ENCODE measurements at places on chromosomes 4 and X.

DNA sequence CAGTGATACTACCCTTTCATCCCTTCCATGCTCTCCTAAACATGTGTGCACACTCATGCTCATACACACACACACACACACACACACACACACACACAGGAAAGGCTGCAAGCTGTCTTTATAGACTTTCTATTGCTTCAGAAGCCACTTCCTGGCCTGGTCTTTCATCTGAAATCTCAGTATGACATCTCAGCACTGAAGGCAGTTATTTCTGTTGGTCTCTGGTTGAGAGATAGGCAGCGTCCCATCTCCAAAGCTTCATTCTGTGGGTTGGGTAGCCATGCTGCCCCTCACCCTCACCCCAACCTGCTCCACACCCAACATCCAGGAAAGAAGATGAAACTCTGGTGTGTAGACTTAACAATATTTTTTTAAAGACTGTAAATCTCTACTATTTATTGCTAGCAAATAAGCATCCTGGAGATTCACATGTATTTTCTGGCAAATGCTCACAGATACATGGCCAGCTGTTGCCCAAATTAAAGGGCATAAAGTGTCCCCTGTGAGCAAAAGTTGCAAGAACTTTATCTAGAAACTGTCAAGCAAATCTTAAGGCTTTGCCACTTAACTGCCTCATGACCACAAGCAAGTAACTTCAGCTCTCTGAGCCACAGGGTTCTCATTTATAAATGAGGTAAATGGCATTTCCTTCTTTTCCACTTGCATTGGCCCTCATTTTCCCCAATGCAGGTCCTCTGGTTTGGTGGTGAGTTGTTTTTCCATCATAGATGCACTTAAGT is 189.8 kb upstream of the AFF2 start:
- H3K27ac ChIP-seq = no peak overlapping the region
- no peaks in the 10 kb centered on the region for H3K27me3 ChIP-seq
- no peaks in the 10 kb centered on the region for H3K36me3 ChIP-seq

GRCh38 chr4:55321707-55322264 is 24.3 kb upstream of the SRD5A3 start:
- peak; percentile 67 for DNase-seq
- H3K4me1 ChIP-seq = no peaks in the 10 kb centered on the region
- H3K27ac ChIP-seq = no peak overlapping the region
- no peaks in the 10 kb centered on the region for H3K36me3 ChIP-seq

DNA sequence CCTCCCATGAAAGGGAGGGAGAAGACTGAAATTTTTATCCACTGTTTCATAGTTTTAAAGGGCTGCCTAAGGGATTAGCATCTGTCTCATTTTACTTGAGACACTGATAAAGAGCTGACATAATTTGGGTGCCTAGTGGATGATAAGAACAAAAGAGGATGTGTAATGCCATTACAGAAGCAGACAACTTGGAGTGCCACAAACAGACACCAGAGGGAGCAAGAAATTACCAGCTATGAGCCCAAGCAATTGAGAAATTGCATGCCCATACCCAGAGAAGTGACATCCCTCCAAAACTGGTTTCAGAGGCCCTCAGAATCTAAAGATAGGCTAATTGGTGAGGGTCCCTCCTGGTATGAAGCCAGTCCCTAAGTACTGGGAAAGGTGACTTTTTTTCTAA is 38.5 kb upstream of the POU3F4 start:
- H3K4me3 ChIP-seq = no peak overlapping the region
- no peaks in the 10 kb centered on the region for H3K27me3 ChIP-seq
- H3K36me3 ChIP-seq = no peaks in the 10 kb centered on the region
- no peaks in the 10 kb centered on the region for H3K4me1 ChIP-seq

DNA sequence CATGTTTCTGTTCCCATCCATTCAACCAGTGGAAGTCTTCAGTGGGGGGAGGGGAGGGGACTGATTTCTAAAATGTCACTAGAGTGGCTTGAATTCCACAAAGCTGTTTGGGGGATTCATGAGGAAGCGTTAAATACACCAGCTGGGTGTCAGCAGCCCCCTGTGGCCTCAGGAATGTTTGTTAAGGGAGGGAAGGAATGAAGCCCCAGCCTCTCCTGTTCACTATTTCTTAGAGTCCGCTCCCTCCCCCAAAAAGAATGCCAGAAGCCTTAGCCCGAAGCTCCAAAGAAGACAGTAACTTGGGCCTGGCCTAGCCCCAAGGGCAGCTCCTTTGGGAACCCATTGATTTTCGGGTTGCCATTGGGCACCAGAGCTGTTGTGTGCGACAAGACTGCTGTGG is 3.3 kb downstream of the SHROOM2 start:
- H3K4me3 ChIP-seq = no peak overlapping the region
- peaks cover 33% of the 10 kb centered on the region for H3K27me3 ChIP-seq
- DNase-seq = no peak

DNA sequence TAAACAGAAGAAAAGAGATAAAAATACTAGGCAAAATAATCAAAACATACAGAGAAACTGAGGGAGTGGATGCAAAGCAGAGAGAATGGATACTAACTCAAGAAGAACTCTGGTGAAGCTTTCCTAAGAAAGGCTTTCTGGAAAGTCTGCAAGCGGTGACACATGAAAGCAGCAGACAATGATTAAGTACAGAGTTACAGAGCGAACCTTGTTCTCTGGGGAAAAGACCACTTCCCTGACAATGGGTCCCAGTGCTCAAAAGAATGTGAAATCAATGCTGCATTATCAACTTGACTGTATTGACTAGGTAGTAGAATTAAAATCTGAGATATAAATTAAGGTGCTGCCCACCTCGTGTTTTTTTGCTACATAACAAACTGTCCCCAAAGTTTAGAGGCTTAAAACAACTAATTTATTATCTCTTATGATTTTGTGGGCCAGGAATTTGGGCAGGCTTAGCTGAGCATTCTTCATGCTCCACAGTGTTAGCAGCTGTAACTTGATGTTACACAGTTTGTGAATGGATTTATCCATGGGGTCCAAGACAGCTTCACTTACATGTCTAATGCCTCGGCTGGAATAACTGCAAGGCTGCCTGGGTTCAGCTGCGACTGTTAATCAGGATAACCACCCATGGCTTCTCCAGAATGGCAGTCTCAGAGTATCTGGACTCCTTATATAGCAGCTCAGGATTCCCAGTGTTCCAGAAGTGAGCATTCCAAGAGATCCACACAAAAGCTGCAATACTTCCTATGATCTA is 106.9 kb upstream of the INPP4B start:
- H3K4me1 ChIP-seq = no peaks in the 10 kb centered on the region
- H3K4me3 ChIP-seq = no peak overlapping the region
- H3K27me3 ChIP-seq = no peaks in the 10 kb centered on the region
- no peak for DNase-seq
- no peak overlapping the region for H3K27ac ChIP-seq

DNA sequence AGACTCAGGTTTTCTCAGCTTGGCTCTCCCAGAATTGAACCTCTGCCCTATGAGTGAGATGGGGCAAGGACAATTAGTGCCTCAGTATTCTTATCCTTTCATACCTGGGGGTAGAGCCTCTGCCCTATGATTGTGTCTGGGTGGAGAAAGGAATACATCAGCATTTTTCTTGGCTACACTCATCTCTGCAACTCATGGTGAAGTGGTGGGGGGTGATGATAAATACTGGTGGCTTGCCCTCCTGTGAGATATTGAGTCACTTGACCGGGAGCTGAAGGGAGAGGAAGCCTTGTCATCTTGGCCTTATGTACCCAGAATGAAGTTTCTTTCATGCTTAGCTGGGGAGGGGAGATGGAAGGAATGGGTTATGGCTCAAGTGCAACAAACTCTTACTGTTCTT is 71.3 kb upstream of the ENOX2 start:
- no peak overlapping the region for H3K27ac ChIP-seq
- no peak overlapping the region for H3K4me3 ChIP-seq
- DNase-seq = no peak
- no peaks in the 10 kb centered on the region for H3K4me1 ChIP-seq
- no peaks in the 10 kb centered on the region for H3K27me3 ChIP-seq

- no peaks in the 10 kb centered on the region for H3K27me3 ChIP-seq
- no peak for DNase-seq
- H3K4me1 ChIP-seq = peaks cover 10% of the 10 kb centered on the region
- H3K4me3 ChIP-seq = no peak overlapping the region
Measured at GRCh38 chr4:87427518-87427868, 5.1 kb downstream of the NUDT9 start.

- no peak for DNase-seq
- no peak overlapping the region for H3K4me3 ChIP-seq
- no peaks in the 10 kb centered on the region for H3K27me3 ChIP-seq
- no peaks in the 10 kb centered on the region for H3K36me3 ChIP-seq
- no peak overlapping the region for H3K27ac ChIP-seq
Measured at GRCh38 chr4:36944232-36944631, 300.3 kb upstream of the NWD2 start.

DNA sequence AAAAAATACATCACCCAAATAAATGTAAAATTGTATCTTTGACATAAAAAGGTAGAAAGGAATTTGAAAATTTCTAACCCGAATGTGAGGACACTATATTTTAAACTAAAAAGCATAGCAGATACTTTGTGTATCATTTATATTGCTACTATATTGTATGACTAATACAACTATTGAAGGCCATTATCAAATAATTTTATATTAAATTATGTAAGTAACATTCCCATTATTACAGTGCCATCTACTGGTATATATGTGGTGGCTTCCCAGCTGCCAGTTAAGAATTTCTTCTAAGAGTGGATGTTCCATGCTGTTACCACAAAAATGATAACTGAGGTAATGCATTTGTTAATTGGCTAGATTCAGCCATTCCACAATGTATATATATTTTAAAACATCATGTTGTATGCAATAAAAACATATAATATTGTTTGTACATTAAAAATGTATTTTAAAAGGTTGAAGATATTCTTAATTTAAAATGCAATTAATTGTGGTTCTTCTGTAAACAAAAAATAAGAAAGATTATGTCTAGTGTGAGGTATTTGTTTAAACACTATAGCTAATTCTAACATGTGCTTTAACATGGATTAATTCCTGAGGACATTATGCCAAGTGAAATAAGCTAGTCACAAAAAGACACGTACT is 65.3 kb downstream of the EGF start:
- H3K4me1 ChIP-seq = peaks cover 15% of the 10 kb centered on the region
- DNase-seq = peak; percentile 44

DNA sequence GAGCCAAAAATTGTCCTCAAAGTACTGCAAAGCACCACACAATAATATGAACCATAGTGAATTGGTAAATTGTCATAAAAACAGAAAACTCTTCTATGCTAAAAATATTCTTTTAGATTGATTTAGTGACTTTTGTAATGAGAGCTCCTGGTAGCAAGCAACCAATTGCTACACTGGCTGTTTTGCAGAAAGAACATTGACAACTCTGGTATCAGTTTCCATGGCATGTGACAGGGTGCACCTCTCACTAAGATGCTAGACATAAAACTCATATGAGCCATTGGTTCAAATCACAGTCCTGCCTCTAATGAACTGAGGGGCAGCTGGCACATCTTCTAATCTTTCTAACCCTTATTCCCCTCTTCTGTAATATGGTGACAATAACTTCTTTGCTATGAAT is 212.2 kb downstream of the HS3ST1 start:
- H3K36me3 ChIP-seq = no peaks in the 10 kb centered on the region
- no peak overlapping the region for H3K4me3 ChIP-seq
- no peaks in the 10 kb centered on the region for H3K27me3 ChIP-seq
- no peak for DNase-seq

- H3K27ac ChIP-seq = no peak overlapping the region
- DNase-seq = no peak
- no peaks in the 10 kb centered on the region for H3K4me1 ChIP-seq
- H3K36me3 ChIP-seq = no peaks in the 10 kb centered on the region
- H3K27me3 ChIP-seq = no peaks in the 10 kb centered on the region
Measured at GRCh38 chr4:172897046-172897445, 271.6 kb upstream of the GALNT7 start.

- no peaks in the 10 kb centered on the region for H3K4me1 ChIP-seq
- no peaks in the 10 kb centered on the region for H3K36me3 ChIP-seq
- no peaks in the 10 kb centered on the region for H3K27me3 ChIP-seq
- DNase-seq = no peak
Measured at GRCh38 chrX:97527725-97528124, 644.0 kb downstream of the RPA4 start.

DNA sequence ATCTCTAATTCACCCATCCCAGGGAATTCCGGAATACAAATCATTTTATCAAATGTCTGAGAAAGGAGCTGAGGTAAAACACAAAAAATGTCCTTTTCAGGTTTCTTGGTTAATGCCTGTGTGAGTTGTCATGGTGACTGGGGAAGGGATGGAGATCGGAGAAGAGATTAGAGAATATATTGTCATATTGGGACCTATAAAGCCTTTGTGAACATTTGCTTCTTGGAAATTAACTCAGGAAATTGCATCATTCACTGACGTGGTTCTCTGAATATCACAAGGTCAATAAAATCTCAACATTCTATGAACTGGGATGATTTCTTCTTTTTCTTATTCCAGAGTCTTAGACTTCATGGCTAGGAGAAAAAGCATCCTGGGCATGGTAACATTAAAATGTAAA is 174.8 kb upstream of the GLRA2 start:
- H3K36me3 ChIP-seq = no peaks in the 10 kb centered on the region
- H3K27me3 ChIP-seq = no peaks in the 10 kb centered on the region
- no peaks in the 10 kb centered on the region for H3K4me1 ChIP-seq
- no peak overlapping the region for H3K4me3 ChIP-seq
- DNase-seq = no peak

GRCh38 chrX:41009850-41010846 is 75.1 kb upstream of the USP9X start:
- peaks cover 23% of the 10 kb centered on the region for H3K4me1 ChIP-seq
- H3K36me3 ChIP-seq = no peaks in the 10 kb centered on the region
- peak overlapping the region; percentile 94 for H3K27ac ChIP-seq
- peak; percentile 76 for DNase-seq
- no peaks in the 10 kb centered on the region for H3K27me3 ChIP-seq
- peak overlapping the region; percentile 58 for H3K4me3 ChIP-seq

- H3K4me1 ChIP-seq = no peaks in the 10 kb centered on the region
- H3K27ac ChIP-seq = no peak overlapping the region
- no peaks in the 10 kb centered on the region for H3K27me3 ChIP-seq
- no peak for DNase-seq
Measured at GRCh38 chrX:4831574-4831973, 1118.1 kb upstream of the PRKX start.

DNA sequence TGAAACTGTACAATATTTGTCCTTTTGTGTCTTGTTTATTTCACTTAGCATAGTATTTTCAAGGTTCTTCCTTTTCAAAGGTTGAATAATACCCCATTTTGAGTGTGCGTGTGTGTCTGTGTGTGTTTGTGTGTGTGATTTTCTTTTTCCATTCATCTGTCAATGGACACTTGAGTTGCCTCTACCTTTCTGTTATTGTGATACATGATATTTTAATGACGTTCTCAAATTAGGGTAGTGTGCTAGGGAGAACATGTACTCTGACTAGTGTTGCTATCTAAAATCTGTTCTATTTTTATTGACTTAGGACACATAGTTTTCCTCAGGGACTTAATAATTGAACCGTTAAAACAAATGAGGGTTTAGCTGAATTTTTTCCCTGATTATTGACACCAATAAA is 9.9 kb downstream of the MMRN1 start:
- no peak for DNase-seq
- peaks cover 3% of the 10 kb centered on the region for H3K4me1 ChIP-seq
- H3K4me3 ChIP-seq = no peak overlapping the region
- H3K36me3 ChIP-seq = no peaks in the 10 kb centered on the region
- no peaks in the 10 kb centered on the region for H3K27me3 ChIP-seq
